ENCODE measurements at places on chromosomes 13 and 19.

- DNase-seq: peak; percentile 77
These were observed 1505.1 kb upstream of the SLC10A2 start for GRCh38 chr13:104571161-104571892.

GRCh38 chr13:77696006-77696878 lies 1.2 kb upstream of the SLAIN1 start:
- DNase-seq: peak; percentile 66

DNA sequence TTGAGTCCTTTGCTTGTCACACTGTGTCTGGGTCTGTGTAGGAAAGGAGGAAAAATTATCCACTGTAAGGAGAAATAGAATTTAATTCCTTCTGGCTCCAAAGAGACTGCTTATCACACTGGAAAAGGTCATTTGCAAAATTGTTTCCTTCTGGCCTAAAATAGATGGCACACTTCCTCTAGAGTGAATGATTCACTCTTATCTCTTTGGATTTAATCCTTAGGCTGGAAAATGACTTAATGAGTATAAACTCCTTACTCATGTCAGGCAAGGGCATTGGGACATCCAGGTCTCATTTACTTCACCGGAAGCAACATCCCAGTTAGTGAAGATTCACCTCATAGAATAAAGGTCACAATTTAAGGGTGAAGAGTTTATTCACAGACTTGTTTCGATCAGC lies 293.6 kb downstream of the OXGR1 start:
- no peak for DNase-seq

DNA sequence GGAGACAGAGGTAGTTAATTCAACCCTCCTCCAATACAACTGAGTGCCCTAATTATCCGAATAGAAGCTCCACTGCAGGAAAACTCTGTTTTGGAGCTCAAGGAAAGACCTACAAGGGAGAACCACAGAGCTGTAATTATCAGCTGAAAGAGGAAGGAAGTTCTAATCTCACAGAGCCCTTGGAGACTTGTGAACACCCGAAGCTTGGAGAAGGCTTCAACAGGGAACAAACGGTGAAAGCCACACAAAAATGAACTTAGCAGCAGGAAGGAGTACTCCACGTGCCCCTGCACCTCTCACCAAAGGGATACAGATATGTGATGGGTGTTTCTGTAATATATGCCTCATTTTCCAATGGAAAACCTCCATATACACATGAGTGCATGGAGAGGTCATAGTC lies 61.1 kb downstream of the IRS2 start:
- no peak for DNase-seq

- no peak for DNase-seq
These were observed 109.6 kb downstream of the VWA8 start for GRCh38 chr13:41851351-41851750.

- no peak for DNase-seq
These were observed 5.8 kb downstream of the TM9SF2 start for GRCh38 chr13:99507054-99507453.

DNA sequence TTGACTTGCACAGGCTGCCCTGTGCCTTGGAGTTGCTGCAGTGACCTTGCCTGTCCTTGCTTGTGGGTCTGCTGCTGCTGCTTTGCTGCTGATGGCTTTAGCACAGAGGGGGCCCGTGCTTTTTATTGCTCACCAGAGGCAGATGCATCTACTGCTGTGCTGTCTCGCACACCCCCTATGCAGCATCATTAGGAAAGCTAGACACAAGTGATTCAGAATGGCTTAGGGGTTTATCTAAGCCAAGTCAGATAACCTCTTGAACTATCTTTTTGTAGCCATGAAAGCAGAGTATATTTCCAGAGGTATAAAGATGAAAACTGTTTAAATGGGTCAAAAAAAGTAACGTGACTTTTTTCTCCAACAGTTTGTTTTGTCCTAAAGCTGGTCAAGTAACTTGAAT lies 7.8 kb downstream of the GTF3A start:
- DNase-seq: no peak

GRCh38 chr13:22740264-22740663 lies 440.5 kb upstream of the SGCG start:
- no peak for DNase-seq

GRCh38 chr13:78323040-78323439 lies 280.3 kb downstream of the POU4F1 start:
- DNase-seq: no peak

DNA sequence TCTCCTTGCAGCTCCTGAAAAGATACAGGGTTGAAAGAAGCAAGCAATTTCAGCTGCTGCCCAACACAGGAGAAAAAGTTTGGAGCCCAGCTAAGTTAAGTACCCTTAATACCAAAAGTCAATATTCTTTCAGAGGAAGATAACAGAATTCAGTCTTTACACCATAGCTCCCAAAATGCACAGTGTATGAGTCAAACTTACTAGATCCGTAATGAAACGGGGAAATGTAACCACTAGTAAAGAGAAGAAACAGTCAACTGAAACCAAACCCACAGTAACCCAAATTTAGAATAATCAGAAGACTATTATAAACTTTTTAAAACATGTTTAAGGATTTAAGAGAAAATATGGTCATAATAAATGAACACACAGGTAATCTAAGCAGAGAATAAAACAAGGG lies 45.2 kb downstream of the SUCLA2 start:
- DNase-seq: no peak

DNA sequence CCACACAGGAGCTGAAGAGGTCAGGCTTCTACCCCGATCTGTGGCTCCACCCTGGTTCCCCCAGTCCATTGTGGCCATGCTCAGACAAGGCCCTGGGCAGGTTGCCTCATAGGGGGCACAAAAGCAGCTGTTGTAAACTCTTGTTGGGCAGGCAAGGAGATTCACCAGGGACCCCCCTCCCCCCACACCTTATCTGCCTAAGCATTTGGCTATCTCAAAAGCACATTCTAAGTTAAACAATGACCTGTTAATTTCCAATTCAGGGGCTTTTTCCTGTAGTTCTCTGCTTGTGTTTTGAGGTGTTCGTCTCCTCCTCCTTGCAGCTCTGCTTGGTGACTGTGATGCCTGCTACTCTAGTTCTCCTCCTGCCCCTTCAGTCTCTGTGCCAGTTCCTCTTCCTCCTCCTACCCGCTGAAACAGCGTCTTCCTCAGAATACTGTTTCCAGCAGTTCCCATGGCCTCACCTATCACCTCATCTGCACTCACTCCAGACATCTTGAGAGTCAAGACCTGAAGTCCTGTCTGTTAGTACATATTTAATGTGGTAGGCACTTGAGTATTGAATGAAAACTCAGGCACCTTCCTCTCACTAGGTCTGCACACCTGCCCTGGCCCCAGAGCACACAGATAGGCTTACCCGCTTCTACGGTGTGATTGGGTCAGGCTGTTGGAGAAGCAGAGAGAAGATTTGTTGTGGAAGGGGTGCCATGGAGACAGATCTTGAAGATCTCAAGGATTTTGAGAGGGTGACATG lies 31.7 kb downstream of the SPATA13 start:
- DNase-seq: no peak

DNA sequence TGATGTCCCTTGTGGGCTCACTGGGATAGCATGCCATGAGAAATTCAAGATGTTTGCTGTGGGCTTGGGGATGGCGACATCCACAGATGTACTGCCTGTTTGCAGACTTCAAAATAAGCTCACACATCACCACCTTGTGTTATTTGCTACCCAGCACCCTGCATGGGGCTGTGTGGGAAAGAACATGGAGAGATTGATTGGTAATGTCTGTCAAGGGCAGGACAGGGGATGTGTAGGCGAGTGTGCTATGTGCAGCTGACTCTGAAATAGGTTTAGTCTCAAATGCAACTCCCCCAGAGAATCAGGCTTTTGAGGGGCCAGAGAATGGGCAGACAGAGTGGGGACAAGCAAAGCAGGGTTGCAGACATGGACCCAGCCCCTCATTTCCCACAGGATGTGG lies 24.7 kb downstream of the PNPLA6 start:
- no peak for DNase-seq

GRCh38 chr19:14669940-14670339 lies 4.7 kb downstream of the ADGRE3 start:
- DNase-seq: no peak

DNA sequence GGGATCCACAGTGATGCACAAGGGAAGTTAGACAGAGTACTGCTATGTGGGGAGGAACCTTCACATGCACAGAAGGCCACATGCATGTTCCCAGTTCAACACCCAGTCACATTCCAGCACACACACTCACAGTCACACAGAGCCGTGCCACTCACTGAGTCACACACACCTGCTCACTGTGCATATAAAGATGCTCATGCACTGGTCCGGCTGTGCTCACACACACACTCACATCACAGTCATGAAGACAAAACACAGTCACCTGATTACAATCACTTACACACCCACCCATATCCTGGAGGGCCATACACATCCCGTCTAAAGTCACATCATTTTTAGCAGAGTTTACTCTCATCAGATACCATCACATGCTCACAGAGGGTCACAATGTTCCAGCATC lies 478 bp downstream of the CLC start:
- DNase-seq: no peak

GRCh38 chr13:21846605-21847004 lies 175.7 kb downstream of the FGF9 start:
- no peak for DNase-seq

- no peak for DNase-seq
These were observed 2.3 kb upstream of the ABCA7 start for GRCh38 chr19:1037621-1038064.

DNA sequence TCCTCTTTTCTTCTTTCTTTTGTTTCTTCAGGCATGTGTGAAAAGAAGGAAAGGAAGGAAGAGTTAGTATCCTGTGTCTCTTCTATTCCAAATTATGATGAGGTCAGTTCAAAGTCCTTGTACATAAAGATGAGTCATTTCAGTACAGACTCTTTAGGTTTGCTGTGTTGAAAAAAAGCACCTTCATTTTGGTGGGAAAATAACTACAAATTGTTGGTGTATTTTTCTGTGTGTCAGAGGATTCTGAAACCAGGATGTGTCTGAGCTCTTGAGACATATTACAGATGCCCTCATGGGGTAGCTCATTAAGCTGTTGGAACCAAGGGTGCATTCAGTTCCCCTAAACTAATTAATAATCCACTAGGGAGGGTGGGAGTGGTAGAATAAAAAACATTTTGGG lies 5.8 kb upstream of the HSPH1 start:
- no peak for DNase-seq

GRCh38 chr13:30071969-30072817 lies 221.8 kb upstream of the UBL3 start:
- DNase-seq: no peak

DNA sequence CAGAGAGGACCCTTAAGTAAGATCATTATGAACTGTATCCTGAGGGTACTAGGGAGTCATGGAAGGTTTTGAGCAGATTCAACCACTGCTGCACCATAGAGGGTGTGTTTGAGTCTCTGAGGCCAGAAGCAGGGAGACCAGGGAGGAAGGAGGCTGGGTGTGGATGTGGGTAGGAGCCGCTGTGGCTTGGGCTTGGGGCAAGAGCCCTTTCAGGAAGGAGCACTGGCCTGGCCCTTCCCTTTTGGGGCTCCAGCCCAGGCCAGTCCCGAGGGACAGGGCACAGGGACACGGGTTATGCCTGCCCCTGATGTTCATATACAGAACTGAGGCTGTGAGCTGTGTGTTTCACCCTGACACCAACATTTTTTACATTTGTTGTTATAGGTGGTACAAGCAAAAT lies 7.2 kb downstream of the CIC start:
- no peak for DNase-seq

GRCh38 chr19:43620061-43621001 lies 902 bp upstream of the ZNF428 start:
- no peak for DNase-seq

GRCh38 chr19:2289714-2290435 lies 7.9 kb upstream of the PEAK3 start:
- DNase-seq: no peak

- no peak for DNase-seq
These were observed 27.1 kb downstream of the ATP11A start for GRCh38 chr13:112716841-112717520.

Data from SK-N-DZ (cell line).